Tibial nerve (tissue), 4 donors: ENCODE measurements at places on chromosomes 6 and 20.

DNA sequence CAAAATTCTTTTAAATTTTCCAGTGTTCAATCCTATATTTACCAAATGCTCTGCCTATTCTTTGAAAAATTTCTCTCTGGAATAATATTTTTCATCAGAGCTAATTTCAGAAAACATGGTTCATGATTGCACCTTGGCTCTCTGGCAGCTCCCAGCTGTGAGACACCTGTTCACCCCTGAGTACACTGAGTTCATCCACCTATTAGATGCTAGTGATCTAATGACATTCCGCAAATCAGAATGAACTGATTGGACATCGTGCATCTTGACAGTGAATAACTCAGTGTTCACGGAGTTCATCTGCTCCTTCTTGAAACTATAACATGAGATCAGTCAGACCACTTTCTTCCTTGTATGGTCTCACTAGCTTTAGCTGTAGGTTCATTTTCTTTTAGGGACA is 3.9 kb upstream of the SHPRH start:
- no peaks in the 10 kb centered on the region for H3K4me1 ChIP-seq
- no peaks in the 10 kb centered on the region for H3K36me3 ChIP-seq
- no peak overlapping the region for H3K4me3 ChIP-seq
- H3K27ac ChIP-seq: no peak overlapping the region
- DNase-seq: no peak
- no peaks in the 10 kb centered on the region for H3K27me3 ChIP-seq

- no peak overlapping the region for H3K4me3 ChIP-seq
- no peak for DNase-seq
- no peaks in the 10 kb centered on the region for H3K4me1 ChIP-seq
- H3K27me3 ChIP-seq: no peaks in the 10 kb centered on the region
These were observed 19.1 kb upstream of the SPTLC3 start for GRCh38 chr20:12989586-12990115.

DNA sequence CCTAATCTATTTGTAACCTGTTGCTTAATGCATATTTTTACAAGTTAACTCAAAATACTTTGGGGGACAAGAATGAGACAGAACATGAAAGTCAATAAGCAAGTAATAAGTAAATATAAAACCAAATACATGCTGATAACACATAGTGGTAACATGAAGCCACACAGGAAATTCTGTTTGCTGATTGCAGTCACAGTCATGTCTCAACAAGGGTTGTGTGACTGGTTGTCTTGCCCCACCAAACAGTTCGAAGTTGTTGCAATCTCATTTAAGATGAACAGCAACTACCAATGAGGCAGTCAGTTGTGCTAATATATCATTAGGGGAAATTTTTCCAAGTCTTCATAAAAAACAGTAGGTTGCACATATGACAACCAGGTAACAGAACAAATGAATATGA is 14.5 kb downstream of the CD24 start:
- no peak overlapping the region for H3K4me3 ChIP-seq
- H3K27ac ChIP-seq: no peak overlapping the region
- no peak for DNase-seq
- H3K27me3 ChIP-seq: no peaks in the 10 kb centered on the region
- H3K36me3 ChIP-seq: no peaks in the 10 kb centered on the region
- no peaks in the 10 kb centered on the region for H3K4me1 ChIP-seq

DNA sequence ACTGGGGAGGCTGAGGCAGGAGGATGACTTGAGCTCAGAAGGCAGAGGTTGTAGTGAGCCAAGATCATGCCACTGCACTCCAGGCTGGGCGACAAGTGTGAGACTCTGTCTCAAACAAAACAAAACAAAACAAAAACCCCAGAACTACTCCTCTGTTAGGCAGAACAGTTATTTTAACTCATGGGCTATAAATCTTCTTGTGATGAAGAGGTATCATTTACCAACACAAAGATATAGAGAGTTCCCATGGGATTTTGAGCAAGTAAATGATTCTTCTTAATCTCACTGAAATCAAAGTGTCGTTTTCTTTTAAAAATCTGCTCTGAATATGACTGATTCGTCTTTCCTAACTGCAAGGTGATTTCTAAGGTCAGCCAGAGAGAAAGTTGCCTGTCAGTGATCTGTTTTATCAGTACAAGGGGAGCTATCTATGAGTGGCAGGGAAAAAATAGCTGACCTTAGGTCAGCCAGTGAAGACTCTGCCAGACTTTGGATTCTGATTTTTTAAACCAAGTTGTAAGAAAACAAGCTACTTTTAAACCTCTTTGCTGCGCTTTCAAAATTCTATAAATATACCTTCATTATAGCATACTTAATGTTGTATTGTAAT is 3.8 kb upstream of the DSP start:
- H3K36me3 ChIP-seq: no peaks in the 10 kb centered on the region
- DNase-seq: no peak
- no peak overlapping the region for H3K4me3 ChIP-seq

DNA sequence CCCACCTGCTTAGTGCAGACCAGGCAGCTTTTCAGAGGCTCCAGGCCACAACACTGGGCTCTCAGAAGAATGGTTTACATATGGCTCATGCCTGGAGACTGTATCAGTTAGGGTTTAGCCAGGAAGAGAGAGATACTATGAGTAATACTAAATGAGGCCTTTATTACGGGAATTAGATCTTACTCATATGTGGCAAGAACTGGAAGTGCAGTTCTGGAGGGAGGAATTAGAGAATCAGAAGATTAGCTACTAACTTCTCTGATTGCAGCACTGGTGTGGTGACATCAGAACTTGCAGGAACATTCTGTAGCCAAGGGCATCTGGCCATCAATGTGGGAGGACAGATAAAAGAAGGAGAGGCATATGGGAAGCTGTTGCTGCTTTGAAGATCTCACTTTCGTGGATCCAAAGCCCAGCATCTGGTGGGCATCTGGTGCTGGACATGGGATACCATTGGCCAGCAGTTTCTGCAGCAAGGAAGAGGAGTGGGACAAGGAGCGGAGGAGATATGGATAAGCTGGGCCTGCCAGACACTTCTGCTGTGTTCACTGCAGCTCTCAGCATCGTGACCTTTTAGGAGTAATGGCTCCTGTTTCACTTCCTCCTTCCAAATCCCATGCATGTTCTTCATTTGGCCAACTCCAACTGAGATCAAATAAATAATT is 248.5 kb downstream of the BTBD3 start:
- no peak for DNase-seq
- no peaks in the 10 kb centered on the region for H3K36me3 ChIP-seq
- H3K4me1 ChIP-seq: no peaks in the 10 kb centered on the region
- H3K27ac ChIP-seq: no peak overlapping the region

DNA sequence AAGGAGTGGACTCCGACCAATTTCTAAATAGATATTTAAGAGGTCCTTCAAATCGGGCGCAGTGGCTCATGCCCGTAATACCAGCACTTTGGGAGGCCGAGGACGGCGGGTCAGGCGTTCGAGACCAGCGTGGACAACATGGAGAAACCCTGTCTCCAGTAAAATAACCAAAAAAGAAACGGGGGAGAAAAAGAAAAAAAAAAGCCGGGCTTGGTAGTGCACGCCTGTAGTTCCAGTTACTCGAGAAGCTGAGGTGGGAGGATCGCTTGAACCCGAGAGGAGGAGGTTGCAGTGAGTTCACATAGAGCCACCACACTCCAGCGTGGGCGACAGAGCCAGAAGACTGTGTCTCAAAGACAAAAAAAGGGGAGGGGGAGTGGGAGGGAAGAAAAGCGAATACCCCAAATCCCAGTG is 53.3 kb upstream of the HFE start:
- no peaks in the 10 kb centered on the region for H3K36me3 ChIP-seq
- no peaks in the 10 kb centered on the region for H3K27me3 ChIP-seq
- H3K4me3 ChIP-seq: peak overlapping the region; percentile 68
- peaks cover 4% of the 10 kb centered on the region for H3K4me1 ChIP-seq

DNA sequence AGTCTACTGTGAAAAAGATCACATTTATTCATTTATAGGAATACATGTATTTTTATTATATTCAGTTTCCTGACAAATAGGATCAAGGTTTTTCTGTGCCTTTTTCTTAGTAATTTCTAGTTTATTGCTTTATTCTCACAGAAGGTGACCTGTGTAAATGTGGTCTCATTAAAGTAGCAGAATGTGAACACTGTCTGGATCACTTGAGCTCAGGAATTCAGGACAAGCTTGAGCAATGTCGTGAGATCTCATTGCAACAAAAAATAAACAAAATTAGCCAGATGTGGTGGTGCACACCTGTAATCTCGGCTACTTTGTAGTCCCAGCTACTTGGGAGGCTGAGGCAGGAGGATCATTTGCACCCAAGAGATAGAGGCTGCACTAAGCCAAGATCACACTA is 516.7 kb downstream of the CDKAL1 start:
- H3K27me3 ChIP-seq: no peaks in the 10 kb centered on the region
- H3K27ac ChIP-seq: no peak overlapping the region
- DNase-seq: no peak
